GM12892 (cell line): ENCODE measurements at places on chromosomes 3 and 15.
A peak's percentile ranks its signal among the peaks of the same experiment; 100 is the strongest.

- DNase-seq, result no peak
Measured at GRCh38 chr3:158790901-158791589, 10.8 kb upstream of the MFSD1 start.

- no peak for DNase-seq
Measured at GRCh38 chr3:31224936-31225335, 307.8 kb upstream of the STT3B start.

DNA sequence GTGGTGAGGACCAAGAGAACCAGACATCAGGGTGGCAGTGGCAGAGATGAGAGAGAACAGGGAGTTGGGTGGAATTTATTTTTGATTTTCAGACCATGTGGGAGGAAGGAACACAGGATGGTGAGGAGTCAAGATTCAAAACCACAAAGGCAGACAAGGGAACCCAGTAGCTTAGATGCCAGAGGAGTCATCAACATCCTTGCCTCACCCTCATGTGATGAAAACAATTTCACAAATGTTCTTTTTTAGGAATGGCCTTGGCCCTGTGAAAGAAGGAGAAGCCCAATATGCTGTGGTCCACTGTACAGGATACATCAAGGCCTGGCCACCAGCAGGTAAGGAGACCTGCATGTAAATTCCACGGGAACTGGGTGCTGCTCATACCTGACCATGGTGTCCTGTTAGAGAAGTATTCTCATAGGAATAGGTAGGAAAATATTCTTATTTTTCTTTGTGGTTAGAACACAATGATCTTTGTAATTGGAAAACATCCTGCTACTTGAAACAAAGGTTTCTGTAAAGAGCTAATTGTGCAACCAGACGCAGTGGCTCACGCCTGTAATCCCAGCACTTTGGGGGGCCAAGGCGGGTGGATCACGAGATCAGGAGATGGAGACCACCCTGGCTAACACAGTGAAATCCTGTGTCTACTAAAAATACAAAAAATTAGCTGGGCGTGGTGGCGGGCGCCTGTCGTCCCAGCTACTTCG, 110.0 kb downstream of the ARNT2 start:
- DNase-seq, result no peak

GRCh38 chr15:65829130-65829764, 37.2 kb upstream of the DENND4A start:
- DNase-seq, result no peak

DNA sequence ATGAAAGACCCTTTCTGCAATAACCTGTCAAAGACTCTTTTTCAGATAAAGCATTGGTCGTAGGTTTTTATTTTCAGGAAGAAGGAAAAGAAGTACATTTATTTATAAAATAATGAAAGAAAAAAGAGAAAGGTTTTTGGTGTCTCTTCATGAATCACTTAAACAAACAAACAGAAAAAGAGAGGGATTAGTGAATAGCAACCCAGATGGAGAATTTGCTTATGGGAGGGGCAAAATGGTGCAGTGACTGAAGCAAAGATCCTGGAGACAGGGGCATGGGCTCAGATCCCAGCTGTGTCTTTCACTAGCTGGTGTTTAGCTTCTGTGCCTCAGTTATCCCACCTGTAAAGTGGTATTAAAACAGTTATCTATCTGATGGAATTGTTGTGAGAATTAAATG, 78.6 kb upstream of the PFN2 start:
- no peak for DNase-seq

DNA sequence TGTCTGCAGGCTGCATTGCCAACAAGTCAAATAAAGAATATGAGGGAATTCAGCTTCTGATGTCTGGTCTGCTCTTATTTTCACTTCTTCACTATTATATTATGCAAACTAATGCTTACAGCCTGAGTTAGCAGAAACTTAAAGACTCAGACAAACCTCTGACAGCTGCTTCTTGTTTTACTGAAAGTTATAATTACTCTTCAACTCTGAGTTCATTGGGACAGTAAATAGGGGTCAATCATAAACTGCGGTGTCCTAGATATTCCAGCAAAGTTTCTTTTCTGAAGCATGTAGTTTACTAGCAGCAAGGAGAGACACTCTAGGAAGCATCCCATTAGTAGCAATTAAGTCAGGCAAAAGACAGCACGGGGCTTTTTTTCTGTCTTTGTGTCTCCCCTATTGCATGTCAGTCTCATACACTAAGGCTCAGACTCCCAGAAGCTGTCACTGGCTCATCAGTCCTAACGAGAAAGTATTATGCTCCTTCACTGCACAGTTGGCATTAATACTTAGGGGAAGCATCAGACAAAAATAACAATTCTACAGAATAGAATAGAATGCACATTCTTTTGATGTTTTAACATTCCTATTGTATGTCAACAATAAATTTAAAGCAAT, 1060.8 kb downstream of the ROBO1 start:
- DNase-seq, result no peak

DNA sequence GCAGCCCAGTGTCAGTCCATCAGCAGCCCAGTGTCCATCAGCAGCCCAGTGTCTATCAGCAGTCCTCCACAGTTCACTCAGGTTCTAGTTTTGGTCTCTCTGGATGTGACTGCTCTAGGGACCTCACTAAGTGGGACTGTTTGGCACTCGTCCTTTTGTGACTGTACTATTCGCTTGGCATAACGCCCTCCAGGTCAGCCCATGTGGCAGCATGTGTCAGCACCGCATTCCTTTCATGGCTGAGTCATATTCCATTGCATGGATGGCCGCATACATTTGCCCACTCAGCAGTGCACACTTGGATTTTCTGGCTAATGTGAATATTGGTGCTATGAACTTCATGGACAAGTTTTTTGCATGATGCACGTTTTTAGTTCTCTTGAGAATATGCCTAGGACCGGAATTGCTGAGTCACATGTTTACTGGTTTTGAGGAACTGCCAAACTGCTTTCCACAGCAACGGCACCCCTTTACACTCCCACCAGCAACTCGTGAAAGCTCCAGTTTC, 16.4 kb downstream of the CHST13 start:
- DNase-seq, result no peak

DNA sequence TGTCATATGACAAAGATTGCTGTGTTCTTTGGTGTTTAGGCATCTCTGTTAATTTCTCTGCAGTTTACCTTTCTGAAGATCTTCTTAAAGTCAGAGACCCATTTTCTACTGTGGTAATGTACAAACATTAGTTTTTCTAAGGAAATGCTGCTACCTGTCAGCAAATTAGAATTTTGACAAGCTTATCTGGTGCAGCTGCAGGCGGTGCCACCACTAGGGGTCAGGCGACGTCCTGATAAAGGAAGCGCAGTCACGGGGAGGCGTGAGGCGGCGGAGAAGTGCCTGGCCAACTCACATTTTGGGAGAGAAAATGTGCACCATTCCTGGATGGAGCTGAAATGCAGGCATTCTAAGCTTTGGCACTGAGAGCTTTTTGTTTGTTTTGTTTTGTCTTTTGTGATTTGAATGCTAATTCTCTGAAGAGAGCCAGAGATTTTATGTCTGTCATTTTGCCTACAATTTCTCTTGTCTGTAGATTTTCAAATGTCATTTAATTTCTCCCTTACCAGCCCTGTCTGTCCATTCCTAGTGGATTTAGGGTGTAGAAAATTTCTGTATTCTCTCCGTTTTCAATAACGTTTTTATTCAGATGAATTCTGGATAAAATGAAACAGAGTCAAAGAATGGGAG, 24.9 kb upstream of the SIAH2 start:
- DNase-seq, result no peak

DNA sequence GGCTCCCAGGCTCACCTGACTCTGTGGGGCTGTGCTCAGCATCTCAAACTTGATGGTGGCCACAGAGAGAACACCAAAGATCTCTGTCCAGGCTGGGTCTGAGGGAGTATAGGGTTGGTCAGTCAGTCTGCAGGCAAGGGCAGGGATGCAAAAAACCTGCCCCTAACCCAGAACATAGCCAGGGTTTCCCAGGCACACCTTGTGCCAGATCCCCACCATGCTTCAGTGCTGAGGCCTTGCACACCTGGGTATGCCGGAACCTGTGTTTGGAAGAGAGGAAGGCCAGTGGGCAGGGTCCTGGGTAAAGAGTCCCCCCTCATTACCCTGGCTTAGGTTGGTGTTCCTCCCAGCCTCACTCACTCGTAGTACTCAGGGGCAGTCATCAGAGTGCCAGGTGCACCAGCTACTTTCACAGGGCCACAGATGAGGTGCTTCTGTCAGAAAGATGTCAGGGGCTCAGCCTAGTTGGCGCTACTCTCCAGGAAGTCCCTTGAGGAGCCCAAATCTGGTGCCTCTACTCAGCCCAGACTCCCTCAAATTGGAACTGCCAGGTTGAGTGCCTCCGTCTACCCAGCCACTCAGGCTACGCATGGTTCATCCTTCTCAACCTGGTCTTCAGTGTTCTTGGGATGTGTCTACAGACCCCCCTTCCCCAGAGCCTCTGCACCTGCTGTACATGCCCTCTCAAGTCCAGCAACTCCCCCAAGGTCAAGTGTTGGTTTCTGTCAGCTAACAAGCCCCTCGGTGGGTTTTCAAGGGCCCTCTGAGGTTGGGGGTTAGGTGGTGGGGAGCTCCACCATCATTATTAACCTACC, 1.8 kb downstream of the DALRD3 start:
- no peak for DNase-seq

GRCh38 chr15:40367686-40368611, 9.9 kb downstream of the DISP2 start:
- DNase-seq, result peak; percentile 92

DNA sequence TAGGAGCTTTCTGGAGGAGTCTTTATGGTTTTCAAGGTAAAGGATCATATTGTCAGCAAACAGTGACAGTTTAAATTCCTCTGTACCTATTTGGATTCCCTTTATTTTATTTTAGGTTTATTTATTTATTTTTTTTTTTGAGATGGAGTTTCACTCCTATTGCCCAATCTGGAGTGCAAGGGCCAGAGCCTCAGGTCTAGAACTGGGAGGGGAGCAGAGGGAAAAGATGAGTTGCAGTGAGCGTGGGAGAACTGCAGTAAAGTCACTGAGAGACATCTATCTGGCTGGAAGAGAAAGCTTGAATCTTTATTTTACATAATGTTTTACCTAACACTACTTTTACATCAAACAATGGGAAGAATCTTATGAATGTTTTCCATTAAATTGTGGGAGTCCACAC, 49.5 kb upstream of the GK5 start:
- no peak for DNase-seq

DNA sequence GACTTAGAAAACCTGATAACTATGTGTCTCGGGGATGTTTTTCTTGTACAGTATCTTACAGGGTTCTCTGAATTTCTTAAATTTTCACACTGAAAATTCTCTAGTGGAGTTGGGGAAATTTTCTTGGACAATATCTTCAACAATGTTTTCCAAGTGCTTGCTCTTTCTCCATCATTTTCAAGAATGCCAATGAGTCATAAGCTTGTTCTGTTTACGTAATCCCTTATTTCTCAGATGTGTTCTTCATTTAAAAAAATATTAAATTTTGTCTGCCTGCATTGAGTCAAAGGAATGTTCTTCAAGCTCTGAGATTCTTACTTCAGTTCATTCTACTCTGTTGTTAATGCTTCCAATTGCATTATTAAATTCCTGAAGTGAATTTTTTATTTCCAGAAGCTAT, 21.9 kb upstream of the PLSCR2 start:
- no peak for DNase-seq

DNA sequence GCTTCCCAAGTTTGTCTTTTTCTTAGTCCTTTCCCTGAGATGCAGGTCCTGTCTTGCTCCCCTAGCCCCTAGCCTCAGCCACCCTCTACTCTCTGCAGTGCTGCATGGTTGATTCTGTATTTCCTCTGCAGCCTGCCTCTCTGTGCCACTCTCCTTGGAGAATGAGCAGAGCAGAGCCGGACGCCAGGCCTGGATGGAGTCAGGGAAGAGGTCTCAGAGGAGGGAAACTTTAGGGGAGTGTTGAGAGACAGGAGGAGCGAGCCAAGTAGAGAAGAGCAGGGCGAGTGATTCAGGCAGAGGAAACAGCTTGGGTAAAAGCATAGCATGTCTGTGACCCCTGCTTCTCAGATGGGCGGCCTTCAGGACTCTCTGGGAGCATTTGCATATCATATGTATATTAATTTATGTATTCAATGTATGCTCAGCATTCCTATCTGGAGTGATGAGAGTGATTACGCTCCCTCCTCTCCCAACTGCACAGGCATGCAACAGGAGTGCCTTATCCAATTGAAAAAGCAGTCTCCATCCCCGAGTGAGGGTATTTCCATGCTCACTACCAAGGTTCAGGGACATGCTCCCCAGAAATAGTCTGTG, 166.7 kb downstream of the RORA start:
- no peak for DNase-seq
